Naive thymus-derived CD4-positive, alpha-beta T cell (primary cell): ENCODE measurements at places on chromosomes 4 and X. TPM values are rescaled to one million over a fixed set of nuclear protein-coding genes. Genes with fewer than 3 reads are reported as not detected.
A peak's percentile ranks its signal among the peaks of the same experiment; 100 is the strongest.

DNA sequence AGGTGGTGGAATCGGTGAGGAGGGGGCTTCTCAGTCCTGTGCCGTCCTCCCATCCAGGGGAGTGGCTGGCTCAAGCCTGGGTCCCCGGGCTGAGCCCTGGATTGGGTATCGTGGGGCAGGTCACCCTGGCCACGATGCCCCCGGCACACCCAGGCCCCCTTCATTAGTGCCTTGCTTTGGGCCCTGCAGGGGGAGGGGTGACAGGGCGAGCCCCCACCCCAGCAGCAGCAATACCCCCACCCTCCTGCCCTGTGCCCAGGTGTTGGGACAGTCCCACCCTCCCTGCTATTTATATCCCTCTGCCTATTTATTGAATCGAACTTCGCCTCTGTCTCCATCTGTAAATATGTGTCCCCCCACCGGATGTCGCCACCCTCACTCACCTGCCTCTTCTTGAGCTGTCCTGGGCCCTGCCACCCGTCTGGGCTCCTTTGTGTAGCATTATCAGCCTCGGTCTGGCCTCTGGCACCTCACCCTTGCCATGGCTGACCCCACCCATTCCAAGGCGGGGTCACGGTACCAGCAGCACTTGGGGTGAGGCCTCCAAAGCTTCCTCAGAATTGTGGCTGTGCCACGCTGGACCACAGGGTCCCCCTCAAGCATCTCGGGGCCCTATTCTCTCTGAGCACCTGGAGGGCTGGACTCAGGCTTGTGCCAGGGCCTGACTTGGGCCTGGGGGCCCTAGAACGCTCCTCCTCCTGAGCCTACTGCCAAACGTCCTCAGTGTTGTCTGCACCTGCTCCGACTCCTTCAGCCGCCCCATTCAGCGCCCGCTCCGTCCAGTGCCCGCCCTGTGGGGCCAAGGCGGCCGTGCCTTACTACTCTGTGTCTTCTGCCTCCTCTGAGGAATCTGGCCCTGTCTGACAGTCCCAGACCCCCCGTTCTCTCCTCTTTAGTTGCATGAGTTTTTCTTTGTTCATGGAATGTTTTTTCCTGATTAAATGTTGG is 6.1 kb downstream of the LAGE3 start:
- DNase-seq: no peak

The LRAT gene
- polyA plus RNA-seq: not detected

The BEND4 gene
- polyA plus RNA-seq: not detected

DNA sequence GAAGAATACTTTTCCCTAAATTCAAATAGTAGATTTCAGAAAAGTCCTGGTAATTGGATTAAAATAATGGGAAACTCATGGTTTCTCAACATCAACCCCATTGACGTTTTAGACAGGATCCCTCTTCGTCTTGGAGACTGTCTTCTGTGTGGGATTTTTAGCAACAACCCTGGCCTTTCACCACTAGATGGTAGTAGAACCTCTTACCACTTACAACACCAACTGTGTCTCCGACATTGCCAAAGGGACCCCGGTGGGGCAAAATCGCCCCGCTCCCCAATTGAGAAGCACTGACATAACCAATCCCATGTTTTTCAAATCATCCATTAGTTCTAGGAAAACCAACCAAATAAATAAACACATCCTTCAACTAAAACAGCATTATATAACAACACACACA is 16.9 kb upstream of the ANOS1 start:
- peak; percentile 27 for DNase-seq

DNA sequence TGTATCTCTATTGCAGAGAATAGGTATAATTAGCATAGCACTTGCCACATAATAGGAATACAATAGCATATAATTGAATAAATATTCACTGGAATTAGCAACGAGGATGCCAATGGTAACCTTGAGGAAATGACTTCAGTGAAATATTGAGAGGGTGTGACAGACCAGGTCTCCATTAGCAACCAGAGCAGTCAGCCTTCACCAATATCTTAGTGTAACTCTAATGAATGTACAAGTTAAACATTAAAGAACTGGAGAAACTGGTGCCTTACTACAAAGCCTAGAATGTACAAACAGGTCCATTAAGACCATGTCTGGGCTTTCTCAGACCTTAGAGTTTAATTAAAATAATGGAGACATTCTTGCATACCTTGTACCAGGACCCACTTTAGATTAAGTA is 143.0 kb downstream of the MAGEB17 start:
- no peak for DNase-seq

The ANOS1 gene
- polyA plus RNA-seq: not detected

GRCh38 chrX:16577483-16578029 is 72.4 kb upstream of the S100G start:
- DNase-seq: no peak
